ENCODE measurements at places on chromosomes 13 and 19.

GRCh38 chr19:4806384-4806783, 14.8 kb downstream of the FEM1A start:
- no peak for DNase-seq

DNA sequence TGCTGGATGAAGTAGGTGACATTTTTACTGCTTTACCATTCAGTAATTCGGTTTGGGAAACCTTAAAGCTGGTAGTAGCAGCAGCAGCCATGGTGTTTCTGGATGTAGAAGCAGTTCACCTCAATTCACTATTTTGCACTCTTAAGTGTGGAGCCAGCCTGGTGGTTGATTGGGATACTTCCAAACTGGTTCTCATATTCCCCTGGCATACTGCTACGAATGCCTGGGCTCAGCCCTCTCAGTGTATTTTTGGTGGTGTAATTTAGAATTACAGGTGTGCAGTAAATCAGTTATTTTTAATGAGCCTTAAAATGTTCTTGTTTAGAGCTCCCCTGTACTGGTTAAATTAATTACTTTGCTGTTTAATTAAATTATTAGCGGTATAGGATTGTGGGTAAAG, 12.4 kb downstream of the HNRNPM start:
- no peak for DNase-seq

- DNase-seq, result no peak
Observed at GRCh38 chr13:93233997-93234416, 7.4 kb downstream of the GPC6 start.

GRCh38 chr19:9941231-9941630, 4.9 kb upstream of the OLFM2 start:
- no peak for DNase-seq

- DNase-seq, result no peak
Observed at GRCh38 chr19:47506459-47506858, 8.4 kb downstream of the NAPA start.

GRCh38 chr13:46101484-46102254, 3.2 kb downstream of the CPB2 start:
- no peak for DNase-seq

Data from stimulated activated CD4-positive, alpha-beta T cell treated with anti-CD3 and anti-CD28 coated beads, Interleukin-1b, Interleukin-23, amount 100 ng/mL, for 48 hours (primary cell).